Pulmonary artery endothelial cell (primary cell): ENCODE measurements at places on chromosomes 6 and 20. TPM values are rescaled to one million over a fixed set of nuclear protein-coding genes. Genes with fewer than 3 reads are reported as not detected.

KHDC1L gene
- total RNA-seq, result not detected in 2 replicates

GRCh38 chr6:132954222-132954621 lies 139.9 kb downstream of the RPS12 start:
- DNase-seq, result no peak

SLC24A3 gene
- total RNA-seq, result not detected in 2 replicates

GRCh38 chr20:44157061-44157460 lies 29.9 kb downstream of the JPH2 start:
- no peak for DNase-seq

GRCh38 chr20:16057651-16058050 lies 515.6 kb downstream of the KIF16B start:
- DNase-seq, result no peak

- no peak for DNase-seq
These were observed 55.8 kb downstream of the SNAI1 start for GRCh38 chr20:50038574-50038991.

- no peak for DNase-seq
These were observed 588.9 kb downstream of the RFPL4B start for GRCh38 chr6:112936079-112936472.

GRCh38 chr6:169490830-169491229 lies 211.0 kb downstream of the WDR27 start:
- DNase-seq, result no peak

DNA sequence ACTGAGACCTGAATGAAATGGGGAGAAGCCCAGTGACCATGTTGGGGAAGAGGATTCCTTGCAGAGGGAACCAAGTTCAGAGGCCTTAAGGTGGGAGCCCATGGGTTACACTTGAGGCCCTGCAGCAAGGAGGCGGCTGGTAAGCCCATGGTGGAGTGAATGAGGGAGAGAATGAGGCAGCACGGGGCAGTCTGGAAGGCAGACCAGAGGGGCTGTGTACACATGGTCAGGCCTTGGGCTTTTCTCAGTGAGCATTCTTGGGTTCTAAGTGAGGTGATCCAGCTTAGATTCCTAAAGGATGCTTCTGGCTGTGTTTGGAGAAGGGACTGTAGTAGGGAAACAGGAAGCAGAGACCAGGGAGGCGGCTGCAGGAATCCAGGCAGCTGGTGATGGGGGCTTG lies 19.0 kb downstream of the RNF114 start:
- no peak for DNase-seq

GRCh38 chr6:74044417-74045096 lies 348.6 kb downstream of the CD109 start:
- DNase-seq, result no peak

DNA sequence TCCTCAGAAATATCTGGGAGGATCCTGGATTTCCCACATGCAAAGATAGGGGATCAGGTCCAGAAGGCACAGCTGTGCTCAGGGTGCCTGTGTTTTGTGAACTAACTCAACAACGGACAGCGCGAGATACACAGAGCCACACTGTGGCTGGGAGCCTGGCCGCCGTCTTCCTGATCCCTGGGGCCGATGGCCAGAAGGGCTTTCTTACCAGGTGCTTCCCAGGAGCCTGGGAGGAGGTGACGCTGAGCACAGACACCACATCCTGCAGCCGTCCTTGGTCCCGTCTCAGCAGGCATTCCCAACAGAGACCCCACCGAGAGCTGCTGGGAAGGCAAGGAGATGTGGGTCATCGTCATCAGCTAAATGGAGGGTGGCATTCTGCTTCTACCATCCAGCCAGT lies 144.6 kb upstream of the AFDN start:
- DNase-seq, result no peak
